ENCODE measurements at places on chromosomes 6 and 20.
A peak's percentile ranks its signal among the peaks of the same experiment; 100 is the strongest.

GRCh38 chr6:29909985-29910384 lies 32.3 kb upstream of the HLA-A start:
- DNase-seq, result no peak

DNA sequence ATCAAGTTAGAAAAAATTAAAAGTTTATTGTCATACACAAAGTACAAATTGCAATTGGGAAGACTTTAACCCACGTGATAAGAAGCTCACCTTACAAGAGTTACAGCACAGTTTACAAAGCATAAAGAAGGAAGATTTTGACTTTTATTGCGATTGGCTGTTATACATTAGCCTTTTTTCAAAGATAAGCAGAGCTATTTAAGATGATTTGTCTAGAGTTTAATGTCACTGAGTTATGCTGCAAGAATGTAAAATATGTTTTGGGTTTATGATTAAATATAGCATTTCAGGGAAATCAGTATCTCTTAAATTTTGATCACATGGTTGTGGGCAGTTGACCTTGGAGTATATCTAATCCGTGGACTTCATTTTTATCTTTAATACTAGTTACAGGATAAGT lies 664.2 kb upstream of the PTCHD4 start:
- no peak for DNase-seq

GRCh38 chr6:25486550-25486949 lies 165.5 kb upstream of the SCGN start:
- no peak for DNase-seq

- DNase-seq, result no peak
Observed at GRCh38 chr20:38214256-38215193, 46.0 kb downstream of the KIAA1755 start.

- no peak for DNase-seq
Observed at GRCh38 chr6:35272005-35272404, 12.5 kb downstream of the ZNF76 start.

DNA sequence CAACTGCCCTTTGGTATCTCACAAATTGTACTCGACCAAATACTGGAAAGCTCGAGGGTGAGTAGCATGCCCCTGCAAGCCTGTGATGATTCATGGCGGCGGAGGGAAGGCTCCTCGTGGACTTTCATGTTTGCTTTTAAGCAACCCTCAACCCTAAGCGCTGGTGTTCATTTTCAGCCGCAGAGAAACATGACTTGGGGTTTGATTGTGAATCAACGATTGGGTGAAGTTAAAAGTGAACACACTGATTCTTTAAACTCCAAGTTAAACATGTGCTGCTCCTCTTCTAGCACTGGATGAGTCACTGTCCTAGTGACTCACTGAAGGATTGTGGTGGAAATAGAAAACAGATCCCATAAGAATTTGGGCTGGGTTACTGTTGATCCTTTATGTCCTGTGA lies 8.3 kb downstream of the CD109 start:
- DNase-seq, result peak; percentile 30

DNA sequence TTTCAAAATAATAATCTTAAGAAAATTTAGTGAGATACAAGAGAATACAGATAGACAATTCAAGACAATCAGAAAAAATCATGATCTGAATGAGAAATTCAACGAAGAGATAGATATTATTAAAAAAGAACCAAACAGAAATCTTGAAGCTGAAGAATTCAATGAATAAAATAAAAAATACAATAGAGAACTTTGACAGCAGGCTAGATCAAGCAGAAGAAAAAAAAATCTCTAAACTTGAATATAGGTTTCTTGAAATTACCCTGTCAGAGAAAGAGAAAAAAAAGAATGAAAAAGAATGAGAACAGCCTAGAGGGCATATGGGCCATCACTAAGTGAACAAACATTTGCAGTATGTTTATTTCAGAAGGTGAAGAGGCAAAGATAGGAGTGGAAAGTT lies 39.0 kb downstream of the IL22RA2 start:
- no peak for DNase-seq

DNA sequence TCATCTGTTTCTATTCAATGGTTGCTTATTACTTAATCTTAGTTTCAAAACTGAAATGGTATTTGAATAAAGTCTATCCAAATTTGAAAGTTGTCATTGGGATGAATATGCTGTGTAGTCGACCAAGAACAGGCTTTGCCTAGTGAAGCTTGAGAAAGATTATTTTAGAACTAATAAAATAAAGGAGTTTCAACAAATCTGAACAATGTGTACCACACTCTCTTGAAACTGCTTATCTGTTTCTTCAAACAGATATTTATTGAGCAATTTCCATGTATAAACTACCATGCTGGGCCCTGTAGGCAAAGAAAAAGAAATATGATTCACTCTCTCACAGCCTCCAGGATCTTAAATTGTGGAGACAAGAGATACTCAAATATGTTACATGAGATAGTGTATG lies 174.4 kb downstream of the OGFRL1 start:
- DNase-seq, result no peak

- DNase-seq, result no peak
Observed at GRCh38 chr6:144352331-144352730, 67.2 kb downstream of the UTRN start.

GRCh38 chr6:138925806-138926205 lies 62.2 kb downstream of the REPS1 start:
- DNase-seq, result no peak

DNA sequence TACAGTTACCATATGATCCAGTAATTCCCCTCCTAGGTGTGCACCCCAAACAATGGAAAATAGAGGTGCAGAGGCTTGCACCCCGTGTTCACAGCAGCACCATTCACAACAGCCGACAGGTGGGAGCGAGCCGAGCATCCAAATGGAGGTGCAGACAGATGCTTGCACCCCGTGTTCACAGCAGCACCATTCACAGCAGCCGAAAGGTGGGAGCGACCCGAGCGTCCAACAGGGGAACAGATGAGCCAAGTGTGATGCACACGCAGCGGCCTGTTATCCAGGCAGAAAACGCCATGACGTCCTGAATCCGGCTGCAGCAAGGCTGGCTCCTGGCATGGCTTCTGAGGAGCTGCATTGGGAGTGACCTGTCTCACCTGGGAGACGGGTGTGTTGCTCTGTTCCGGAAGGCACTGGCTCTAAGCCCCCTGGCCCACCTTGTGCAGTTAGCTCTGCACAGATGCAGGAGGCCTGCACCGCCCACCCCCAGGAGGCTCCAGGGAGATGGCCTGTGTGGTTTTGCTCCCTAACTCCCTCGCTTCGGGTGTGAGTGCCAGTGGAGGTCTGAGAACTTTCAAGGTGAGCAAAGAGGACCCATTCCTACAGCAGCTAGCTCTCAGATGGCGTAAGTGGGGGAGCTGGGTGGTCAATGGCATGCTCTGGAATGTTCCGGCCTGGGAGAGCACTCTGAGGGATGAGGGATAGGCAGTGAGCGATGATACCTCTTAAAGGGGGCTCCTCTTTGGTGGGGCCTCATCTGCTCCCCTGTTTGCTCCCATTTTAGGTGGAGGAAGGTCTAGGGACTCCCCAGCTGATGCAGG lies 47.8 kb upstream of the FRMD1 start:
- no peak for DNase-seq

GRCh38 chr6:139801571-139802321 lies 427.3 kb upstream of the CITED2 start:
- peak; percentile 53 for DNase-seq

DNA sequence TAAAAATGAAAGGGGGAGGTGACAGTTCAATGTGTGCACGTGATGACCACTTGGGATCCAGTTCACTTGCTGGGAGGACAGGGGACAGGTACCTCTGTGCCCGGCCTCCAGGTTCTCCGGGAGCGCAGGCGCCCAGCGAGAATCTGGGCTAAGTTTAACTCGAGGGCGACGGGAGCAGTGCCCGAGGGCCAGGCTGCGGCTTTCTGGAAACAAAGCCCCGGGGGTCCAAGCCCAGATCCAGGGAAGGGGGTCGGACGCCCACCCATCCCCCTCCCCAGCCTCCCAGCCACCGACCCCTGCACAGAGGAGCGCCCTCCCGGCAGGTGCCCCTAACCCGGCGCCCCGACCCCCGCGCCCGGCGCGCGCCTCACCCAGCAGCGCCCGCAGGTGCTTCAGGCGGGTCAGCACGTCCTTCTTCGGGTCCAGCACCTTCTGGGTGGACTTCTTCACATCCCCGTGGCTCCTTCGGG lies 405 bp downstream of the RALGAPA2 start:
- DNase-seq, result peak; percentile 33

- no peak for DNase-seq
Observed at GRCh38 chr6:148027201-148027600, 315.4 kb upstream of the SASH1 start.

DNA sequence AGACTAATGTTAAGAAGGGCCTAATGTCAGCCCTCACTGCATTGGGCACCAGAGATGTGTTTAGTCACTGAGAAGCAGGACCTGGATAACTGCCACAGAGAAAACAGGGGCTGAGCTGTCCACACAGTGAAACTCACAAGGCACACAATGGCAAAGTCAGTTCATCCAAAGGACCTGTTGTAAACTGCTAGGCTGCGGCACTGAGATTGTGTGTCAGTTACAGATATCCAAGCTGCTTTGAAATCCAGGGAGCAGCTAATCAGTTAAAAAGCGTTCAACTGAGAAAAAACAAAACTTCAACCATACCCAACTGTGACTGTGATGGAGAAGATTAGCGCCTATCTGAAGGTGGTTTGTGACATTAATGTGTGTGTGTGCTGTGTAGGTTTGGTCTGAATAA lies 27.8 kb upstream of the TMEM14A start:
- peak; percentile 55 for DNase-seq

DNA sequence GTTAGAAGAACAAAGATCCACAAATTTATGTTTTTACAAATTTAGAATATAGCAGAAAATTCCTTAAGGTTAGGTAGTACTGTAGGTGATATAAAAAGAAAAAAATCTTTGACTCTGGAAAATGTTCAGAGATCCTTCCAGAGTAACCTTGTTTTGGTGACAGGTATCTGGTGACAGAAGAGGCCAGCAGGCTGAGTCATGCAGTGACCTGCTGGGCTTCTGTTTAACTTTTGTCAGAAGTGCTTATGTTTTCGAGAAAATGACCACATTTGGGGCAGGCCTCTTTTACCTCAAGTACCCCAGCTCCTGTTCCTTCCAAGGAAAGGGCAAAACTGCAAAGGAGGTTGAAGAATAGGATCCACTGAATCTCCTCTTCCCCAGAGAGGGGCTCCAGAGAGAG lies 10.5 kb upstream of the CLDN20 start:
- no peak for DNase-seq

DNA sequence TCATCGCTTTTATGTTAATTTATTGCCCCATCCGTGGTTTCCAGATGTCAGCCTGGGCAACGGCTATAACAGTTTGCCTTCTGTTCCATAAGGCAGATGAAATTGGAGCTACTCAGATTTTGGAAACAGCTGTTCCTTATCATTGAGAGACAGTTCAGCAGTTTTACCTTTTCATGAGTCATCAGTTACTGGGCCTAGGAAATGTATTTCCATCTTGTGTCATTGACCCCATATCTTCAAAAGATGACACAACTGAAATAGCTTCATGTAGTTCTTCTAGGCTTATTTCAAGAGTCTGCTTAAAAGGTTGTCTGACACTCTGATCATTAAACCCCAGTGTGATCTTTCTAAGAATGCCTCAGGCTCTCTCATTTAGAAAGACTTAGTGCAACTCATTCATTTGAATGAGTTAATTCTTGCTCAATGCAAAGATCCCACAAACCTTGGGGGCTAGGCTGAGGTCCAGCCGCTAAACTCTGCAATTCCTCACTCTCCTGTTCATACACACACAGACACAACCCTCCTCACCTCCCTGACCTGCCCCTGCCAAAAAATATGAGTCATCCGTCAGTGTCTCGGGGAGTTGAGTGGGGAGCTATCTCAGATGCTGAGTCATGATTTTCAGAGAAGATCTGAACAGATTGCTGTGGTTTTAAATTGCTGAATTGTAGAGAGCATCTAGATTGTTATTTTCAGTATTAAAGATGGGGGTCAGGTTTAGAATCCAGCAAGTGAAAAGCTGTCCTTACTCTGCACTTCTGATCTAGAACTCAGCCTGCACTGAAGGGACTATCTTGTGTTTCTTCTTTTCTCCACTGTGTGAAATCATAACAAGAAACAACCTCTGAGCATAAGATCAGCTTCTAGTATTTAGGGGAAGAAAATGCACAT lies 61.8 kb downstream of the RPP40 start:
- DNase-seq, result peak; percentile 83

DNA sequence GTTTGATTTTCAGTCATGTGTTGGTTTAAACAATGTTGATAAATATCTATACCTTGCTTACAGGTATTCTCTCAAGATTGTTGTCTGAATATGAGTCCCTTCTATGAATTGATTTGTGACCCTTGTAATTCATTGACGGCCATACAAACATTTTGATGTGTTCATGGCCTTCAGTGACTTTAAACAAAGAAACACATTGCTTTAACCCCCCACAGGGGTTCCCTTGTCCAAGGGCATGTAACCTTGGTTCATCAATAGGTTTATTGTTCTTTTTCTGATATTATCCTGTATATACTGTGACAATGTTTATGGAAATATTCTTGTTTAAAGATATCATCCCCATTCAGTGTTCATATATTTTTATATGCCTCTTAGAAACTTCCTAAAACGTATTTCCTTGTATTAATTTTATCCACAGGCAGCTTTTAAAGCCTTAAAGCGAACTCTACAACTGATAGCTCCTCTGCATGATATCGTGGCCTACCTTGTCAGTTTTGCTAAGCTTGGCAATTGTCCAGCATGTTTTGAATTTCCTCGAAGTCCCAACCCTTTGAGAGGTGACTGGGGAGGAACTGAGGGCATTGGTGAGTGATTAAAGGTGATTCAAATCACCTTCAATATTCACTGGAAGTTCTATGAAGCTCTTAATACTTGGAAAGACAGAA lies 87.0 kb downstream of the CD164 start:
- no peak for DNase-seq

GRCh38 chr20:38776363-38776762 lies 28.1 kb downstream of the ACTR5 start:
- DNase-seq, result no peak

DNA sequence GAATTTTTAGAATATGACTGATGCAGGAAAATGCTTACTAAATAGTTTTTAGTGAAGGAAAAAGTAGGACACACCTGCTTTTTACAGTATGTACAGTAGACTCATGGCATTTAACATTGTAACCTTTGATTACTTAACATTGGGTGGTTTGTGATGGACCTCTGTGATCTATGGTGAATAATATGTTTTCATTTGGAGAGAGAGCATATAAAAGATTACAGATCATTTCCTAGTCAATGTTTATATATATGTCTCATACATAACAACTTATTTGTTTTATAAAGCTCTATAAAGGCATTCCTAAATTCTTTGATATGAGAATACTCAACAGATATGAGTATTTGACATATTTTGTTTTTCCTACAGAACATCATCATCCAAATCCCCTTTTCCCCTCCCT lies 129.3 kb upstream of the PDE7B start:
- DNase-seq, result no peak

GRCh38 chr20:23461180-23461579 lies 8.5 kb upstream of the CST11 start:
- DNase-seq, result no peak

GRCh38 chr20:11315525-11315924 lies 602.2 kb upstream of the BTBD3 start:
- no peak for DNase-seq

GRCh38 chr20:32454164-32455145 lies 96.3 kb downstream of the ASXL1 start:
- DNase-seq, result no peak

Data from OCI-M1 (cell line).